ENCODE measurements at places on chromosomes 2 and 18.

DNA sequence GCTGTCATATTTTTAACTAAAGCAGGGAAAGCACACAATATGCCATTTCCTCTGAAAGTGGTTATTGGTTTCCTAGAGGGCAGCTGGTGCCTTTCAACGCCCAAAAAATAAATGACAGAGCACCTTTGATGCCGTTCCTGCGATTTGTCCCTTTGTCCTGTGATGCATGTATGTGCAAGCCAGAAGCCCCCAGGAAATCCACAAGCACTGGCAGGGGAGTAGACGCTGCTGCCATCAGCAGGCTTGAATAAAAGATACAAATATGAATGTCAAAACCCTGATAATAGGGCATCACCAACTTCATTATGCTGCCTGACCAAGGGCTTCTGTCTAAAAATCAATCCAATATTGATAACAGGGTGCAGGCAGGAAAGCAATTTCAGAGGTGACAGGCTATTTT is 246.1 kb downstream of the FBXO15 start:
- no peaks in the 10 kb centered on the region for H3K4me1 ChIP-seq
- no peak overlapping the region for H3K4me3 ChIP-seq
- no peaks in the 10 kb centered on the region for H3K36me3 ChIP-seq
- H3K27me3 ChIP-seq: 0 out of 2 replicates have a peak, but pooled peaks cover 11% of the 10 kb centered on the region
- no peak overlapping the region for H3K27ac ChIP-seq

DNA sequence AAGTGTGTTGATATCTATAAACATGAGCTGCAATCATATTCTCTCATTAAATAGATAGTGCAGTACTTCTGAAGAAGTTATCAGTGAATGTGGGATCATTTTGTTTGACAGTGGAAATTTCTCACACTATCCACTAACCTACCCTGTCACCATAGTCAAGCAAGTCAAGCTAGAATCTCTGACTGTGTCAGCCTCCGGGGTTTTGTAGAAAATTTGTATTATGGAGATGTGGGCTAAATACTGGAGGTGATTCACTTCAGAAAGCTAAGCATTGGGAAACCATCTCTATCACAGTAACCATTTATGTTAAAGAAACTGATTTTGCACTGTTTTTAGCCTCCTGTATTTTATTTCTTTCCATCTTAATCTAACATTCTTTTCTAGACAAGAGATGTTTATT is 126.6 kb upstream of the CREB1 start:
- H3K27me3 ChIP-seq: no peaks in the 10 kb centered on the region
- peaks cover 12% of the 10 kb centered on the region for H3K4me1 ChIP-seq
- no peak overlapping the region for H3K4me3 ChIP-seq
- H3K36me3 ChIP-seq: no peaks in the 10 kb centered on the region

- no peak for DNase-seq
- peaks cover 33% of the 10 kb centered on the region for H3K4me1 ChIP-seq
- H3K36me3 ChIP-seq: no peaks in the 10 kb centered on the region
- no peaks in the 10 kb centered on the region for H3K27me3 ChIP-seq
Measured at GRCh38 chr2:58138396-58139030, 91.9 kb downstream of the VRK2 start.

DNA sequence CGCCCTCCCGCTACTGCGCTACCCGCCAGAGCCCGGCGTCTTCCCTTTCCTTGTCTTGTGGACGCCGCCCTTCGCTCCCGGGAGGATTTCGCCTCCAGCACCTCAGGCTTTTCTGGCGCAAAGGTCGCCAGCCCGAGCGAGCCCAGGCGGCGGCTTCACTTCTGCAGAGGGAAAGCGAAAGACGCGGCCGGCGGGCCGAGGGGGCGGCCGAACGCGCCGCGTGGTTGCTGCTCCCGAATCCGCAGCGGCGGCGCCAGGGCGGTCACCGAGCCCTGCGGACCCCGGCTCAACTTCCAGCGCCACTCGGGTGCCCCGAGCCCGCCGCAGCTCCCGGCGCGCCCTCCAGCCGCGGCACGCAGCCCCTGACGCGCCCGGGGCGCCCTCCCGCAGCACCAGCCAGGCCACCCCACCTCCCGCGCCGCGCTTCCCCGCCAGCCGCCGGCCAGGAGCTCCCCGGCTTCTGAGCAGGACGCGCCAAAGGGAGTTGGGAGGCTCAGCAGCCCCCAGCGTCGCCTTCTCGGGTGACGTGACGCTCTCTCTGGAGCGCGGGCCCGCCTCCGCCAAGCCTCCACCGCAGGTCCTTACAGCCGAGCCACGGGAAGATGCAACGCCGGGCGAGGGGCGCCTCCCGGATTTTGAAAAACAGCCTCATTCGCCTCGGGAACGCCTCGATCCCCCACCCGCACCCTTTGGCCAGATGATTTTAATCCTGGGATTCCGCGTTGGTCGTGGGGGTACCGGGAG is 84.9 kb upstream of the EPB41L3 start:
- no peaks in the 10 kb centered on the region for H3K36me3 ChIP-seq
- no peaks in the 10 kb centered on the region for H3K4me1 ChIP-seq
- H3K4me3 ChIP-seq: peak overlapping the region; percentile 75
- H3K27me3 ChIP-seq: peaks cover 27% of the 10 kb centered on the region
- no peak overlapping the region for H3K27ac ChIP-seq

GRCh38 chr2:64929333-64929732 is 59.9 kb upstream of the SLC1A4 start:
- no peaks in the 10 kb centered on the region for H3K4me1 ChIP-seq
- H3K4me3 ChIP-seq: no peak overlapping the region
- H3K36me3 ChIP-seq: no peaks in the 10 kb centered on the region
- H3K27me3 ChIP-seq: no peaks in the 10 kb centered on the region
- DNase-seq: no peak

DNA sequence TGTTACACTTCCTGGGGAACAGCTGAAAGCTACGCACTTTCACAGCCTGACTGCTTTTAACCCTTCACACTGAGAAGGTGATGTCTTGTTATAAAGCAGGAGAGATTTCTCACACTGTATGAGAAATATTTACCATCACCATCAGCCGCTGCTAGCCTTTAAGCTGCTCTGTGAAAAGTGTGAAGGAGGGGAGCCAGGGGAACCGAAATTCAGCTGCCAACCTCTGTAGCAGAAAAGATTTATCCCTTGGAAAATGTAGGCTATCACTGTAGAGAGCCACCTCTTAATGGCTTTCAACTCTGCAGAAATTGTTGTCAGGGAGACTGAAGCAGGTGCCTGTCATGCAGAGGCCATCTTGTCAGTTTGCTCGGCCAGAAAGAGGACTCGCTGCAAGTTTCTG is 145.3 kb downstream of the SP3 start:
- no peaks in the 10 kb centered on the region for H3K4me1 ChIP-seq
- DNase-seq: no peak
- H3K36me3 ChIP-seq: no peaks in the 10 kb centered on the region
- peaks cover 33% of the 10 kb centered on the region for H3K27me3 ChIP-seq

GRCh38 chr2:119463990-119464389 is 32.3 kb downstream of the TMEM37 start:
- H3K27ac ChIP-seq: no peak overlapping the region
- H3K27me3 ChIP-seq: no peaks in the 10 kb centered on the region
- 0 out of 2 replicates have a peak, but pooled peaks cover 16% of the 10 kb centered on the region for H3K4me1 ChIP-seq
- DNase-seq: no peak
- no peaks in the 10 kb centered on the region for H3K36me3 ChIP-seq

DNA sequence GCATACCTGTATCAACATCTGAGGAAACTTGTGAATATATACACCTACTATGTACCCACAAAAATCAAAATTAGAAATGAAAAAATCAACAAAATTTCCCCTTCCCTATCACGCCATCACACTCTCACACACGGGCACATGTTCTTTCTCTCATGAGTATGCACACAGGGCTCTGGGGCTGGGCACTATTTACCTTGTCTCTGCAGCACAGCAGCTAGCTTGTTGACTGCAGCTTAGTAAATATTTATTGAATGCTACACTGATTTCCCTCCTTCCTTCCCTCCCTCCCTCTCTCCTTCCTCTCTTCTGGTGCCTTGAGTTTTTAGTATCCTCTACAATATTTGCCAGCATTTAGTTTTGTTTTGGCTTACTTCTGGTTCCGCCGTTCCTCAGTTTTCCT is 182.7 kb upstream of the LHCGR start:
- no peaks in the 10 kb centered on the region for H3K4me1 ChIP-seq
- H3K36me3 ChIP-seq: no peaks in the 10 kb centered on the region
- DNase-seq: no peak
- no peak overlapping the region for H3K27ac ChIP-seq

- DNase-seq: no peak
- no peaks in the 10 kb centered on the region for H3K36me3 ChIP-seq
- no peak overlapping the region for H3K4me3 ChIP-seq
- H3K27ac ChIP-seq: no peak overlapping the region
- peaks cover 7% of the 10 kb centered on the region for H3K4me1 ChIP-seq
Measured at GRCh38 chr18:59454909-59455727, 96.1 kb upstream of the LMAN1 start.

GRCh38 chr2:109711230-109712122 is 82.6 kb upstream of the RGPD5 start:
- no peak for DNase-seq
- no peaks in the 10 kb centered on the region for H3K27me3 ChIP-seq
- H3K4me1 ChIP-seq: no peaks in the 10 kb centered on the region
- no peaks in the 10 kb centered on the region for H3K36me3 ChIP-seq
- H3K27ac ChIP-seq: no peak overlapping the region
- H3K4me3 ChIP-seq: no peak overlapping the region

GRCh38 chr2:211457325-211457724 is 900.9 kb downstream of the CPS1 start:
- H3K4me3 ChIP-seq: no peak overlapping the region
- no peak overlapping the region for H3K27ac ChIP-seq
- DNase-seq: no peak
- H3K36me3 ChIP-seq: no peaks in the 10 kb centered on the region
- H3K4me1 ChIP-seq: no peaks in the 10 kb centered on the region
- no peaks in the 10 kb centered on the region for H3K27me3 ChIP-seq

DNA sequence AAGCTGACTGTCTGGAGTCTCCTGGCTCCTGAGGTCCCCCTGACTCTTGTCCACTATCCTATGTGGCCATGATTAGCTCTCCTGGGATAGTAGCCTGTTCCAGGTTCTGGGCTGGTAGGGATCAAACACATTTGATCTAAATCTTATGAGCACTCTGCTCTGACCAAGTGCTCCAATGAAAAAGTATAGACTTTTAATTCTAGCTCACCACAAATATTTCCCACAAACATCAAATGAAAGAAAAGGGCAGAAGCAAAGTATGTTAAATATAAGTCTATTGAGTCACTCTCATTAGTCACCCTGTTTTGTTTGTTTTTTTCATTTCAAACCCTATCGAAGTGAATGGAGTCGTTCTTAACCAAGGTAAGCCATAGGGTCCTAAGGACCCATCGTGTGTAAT is 39.7 kb upstream of the NEDD4L start:
- no peak overlapping the region for H3K4me3 ChIP-seq
- H3K4me1 ChIP-seq: peaks cover 37% of the 10 kb centered on the region
- H3K36me3 ChIP-seq: no peaks in the 10 kb centered on the region
- no peaks in the 10 kb centered on the region for H3K27me3 ChIP-seq
- peak; percentile 85 for DNase-seq

- peak overlapping the region; percentile 75 for H3K27ac ChIP-seq
- H3K27me3 ChIP-seq: no peaks in the 10 kb centered on the region
- H3K4me3 ChIP-seq: no peak overlapping the region
- H3K4me1 ChIP-seq: peaks cover 17% of the 10 kb centered on the region
- H3K36me3 ChIP-seq: no peaks in the 10 kb centered on the region
Measured at GRCh38 chr2:48600204-48600813, 17.3 kb upstream of the GTF2A1L start.

- H3K27ac ChIP-seq: no peak overlapping the region
- H3K4me1 ChIP-seq: no peaks in the 10 kb centered on the region
- peaks cover 5% of the 10 kb centered on the region for H3K27me3 ChIP-seq
- DNase-seq: no peak
- H3K36me3 ChIP-seq: no peaks in the 10 kb centered on the region
Measured at GRCh38 chr2:225558399-225559071, 159.0 kb downstream of the NYAP2 start.

Measured in GM23248 (cell line).